Activated naive CD8-positive, alpha-beta T cell treated with anti-CD3 and anti-CD28 coated beads, Interleukin-2, amount 10 ng/mL, durations not matched to agents 7 days and 5 days (primary cell): ENCODE measurements at places on chromosomes 3 and 15. TPM values are rescaled to one million over a fixed set of nuclear protein-coding genes. Genes with fewer than 3 reads are reported as not detected.

DNA sequence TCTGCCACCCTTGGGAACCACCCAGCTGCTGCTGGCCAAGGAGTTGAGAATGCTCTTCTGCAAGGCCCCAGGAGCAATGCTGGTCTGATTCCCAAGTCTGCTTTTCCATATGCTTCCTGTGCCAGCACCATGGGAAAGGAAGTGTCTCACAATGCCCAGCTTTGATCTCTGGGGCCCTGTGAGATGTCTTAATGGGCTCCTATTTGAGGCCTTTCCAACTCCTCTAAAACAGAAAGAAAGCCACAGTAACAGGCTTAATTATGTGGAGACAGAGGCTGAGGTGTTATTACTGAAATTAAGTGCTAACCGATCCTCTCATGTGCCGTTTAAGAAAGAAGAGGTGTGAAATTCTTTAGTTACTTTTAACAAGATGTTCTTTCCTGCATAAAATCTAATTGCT is 4.5 kb downstream of the EOGT start:
- no peak for DNase-seq

XCR1 gene
- not detected for total RNA-seq

DNA sequence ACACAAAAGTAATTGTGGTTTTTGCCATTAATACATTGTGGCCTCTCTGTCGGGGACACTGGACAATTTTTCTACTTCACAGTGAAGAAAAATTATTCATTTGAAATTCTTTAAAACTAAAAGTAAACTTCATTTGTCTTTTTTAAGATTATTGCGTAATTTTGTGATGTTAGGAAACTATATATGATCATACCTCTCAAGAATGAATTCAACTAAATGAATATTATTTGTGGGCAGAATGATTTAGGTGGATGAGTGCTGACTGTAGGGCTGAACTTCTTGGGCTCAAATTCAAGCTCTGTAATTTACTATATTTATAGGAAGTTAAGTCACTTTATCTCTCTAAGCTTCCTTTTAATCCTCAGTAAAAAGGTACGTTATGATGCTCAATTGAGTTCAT is 441.2 kb downstream of the ROBO1 start:
- no peak for DNase-seq

LMAN1L gene
- 0.36 TPM for total RNA-seq

CCR9 gene
- 21.6 TPM for total RNA-seq

DNA sequence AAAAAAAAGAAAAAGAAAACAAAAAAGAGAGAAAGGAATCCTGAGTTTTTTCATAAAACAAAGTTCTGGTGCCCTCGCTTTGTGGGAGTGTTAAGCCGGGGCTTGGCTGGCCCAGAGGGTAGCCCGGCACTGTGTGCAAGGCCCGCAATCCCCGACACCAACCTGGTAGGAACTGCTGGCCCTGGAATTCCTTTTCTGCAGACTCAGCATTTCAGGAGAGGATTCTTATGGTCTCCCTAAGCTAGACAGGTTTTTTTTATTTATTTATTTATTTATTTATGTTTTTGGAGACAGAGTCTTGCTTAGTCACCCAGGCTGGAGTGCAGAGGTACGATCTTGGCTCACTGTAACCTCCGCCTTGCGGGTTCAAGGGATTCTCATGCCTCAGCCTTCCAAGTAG is 238.8 kb downstream of the PDCD6IP start:
- no peak for DNase-seq

ADGRG7 gene
- not detected for total RNA-seq

MST1 gene
- 11.0 TPM for total RNA-seq

DNA sequence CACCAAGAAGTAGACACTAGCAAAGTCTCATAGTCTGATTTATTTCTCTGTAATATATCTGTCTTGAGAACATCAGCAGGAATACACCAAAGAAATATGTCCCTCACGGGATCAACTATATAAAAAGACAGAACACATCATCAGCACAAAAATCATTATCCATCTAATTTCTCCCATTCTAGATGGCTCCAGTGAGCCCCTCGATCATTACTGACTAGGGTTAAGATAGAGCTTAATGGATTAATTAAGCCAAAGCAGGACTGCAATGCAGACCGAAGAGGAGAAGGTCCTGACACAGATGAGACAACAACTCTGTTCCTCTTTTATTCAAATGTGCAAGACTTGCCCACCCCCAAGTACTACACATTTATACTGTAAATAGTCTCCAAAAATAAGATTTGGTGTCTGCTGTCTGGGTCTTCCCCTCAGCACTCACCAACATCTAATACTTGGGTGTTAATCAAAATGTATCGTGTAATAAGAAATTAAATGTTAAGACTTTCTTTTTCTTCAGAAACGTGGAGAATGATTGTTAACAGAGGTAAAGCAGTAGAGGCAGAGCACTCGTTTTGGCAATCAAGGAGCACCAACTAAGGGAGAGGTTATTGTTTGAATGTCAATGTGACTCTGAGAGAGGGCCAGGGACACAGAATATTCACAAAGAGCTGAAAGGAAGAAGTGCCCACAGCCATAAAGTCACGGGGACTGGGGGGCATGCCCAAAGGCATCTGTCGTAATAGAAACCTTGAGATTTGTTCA is 133.6 kb downstream of the TIGIT start:
- DNase-seq: no peak

DNA sequence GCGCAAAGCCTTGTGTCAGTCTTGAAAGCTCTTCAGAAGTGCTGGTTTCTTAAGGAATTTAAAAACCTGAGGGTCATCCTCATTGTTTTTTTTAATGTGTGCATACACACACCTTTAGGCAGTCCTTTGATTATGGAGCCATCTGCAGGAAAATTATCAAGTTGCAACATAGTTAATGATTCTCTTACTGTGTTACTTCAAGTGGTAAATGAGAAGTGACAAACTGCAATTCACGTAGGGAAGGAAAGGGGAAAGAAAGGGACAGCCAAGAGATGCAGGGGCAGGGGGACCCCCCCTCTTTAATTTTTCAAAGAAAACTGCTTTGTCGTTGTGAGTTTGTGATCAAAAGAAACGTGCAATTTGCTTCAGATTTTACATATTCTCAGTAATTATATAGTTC is 162.4 kb upstream of the CGNL1 start:
- DNase-seq: no peak

GRCh38 chr3:65733459-65733858 is 305.3 kb downstream of the MAGI1 start:
- no peak for DNase-seq

GNB4 gene
- 7.1 TPM for total RNA-seq

GRCh38 chr15:57611938-57612337 is 20.2 kb downstream of the MYZAP start:
- DNase-seq: no peak

- DNase-seq: no peak
Observed at GRCh38 chr3:9324944-9325343, 37.9 kb upstream of the THUMPD3 start.

GRCh38 chr3:102443021-102443420 is 8.2 kb downstream of the ZPLD1 start:
- no peak for DNase-seq

DNA sequence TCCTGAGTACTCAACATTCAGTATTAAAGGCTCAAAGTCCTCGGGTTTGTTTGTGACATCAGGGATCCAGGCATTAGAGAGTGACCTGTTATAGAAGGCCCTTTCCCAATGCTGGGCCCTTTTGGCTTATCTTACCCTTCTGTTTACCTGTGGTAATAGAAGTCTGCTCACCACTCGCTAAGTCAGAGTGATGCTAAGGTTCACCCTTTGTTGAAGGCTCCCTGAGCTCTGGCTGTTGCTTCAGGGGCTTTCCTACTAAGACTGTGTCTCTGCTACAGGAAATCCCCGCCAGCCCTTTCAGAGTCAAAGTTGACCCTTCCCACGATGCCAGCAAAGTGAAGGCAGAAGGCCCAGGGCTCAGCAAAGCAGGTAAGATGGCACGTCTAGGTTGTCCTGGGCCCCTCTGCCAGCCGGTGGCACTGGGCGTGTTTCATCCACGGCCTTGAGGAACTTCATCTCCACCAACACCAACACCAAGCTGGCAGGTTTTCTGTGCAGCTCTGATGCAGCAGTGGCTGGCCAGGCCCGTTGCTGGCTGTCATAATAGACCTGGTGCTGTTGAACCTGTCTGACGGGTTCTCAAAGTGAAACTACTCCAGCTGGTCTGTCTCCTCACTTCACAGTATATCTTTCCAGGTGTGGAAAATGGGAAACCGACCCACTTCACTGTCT is 99.1 kb downstream of the DNASE1L3 start:
- no peak for DNase-seq

DNA sequence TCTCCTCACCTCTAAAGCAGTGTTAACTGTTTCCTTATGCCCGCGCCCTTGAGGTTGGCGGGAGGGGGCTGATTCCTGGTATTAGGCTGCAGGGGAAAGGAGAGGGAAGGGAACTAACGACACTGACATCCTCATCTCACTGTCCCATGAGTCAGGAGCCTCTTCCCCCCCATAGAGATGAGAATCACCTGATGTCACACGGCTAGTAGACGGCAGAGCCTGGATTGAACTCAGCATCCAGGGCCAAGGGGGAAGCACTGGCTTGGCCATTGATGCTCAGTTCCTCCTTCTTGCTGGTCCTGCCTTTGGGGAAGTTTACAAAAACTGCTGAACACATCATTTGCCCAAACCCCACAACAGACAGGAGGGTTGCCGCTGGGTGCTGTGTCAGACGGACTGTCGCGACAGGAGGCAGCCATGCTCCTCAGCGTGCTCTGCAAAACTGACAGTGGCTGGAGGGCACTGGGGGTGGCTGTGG is 38.5 kb downstream of the IDH2 start:
- DNase-seq: no peak

- DNase-seq: no peak
Observed at GRCh38 chr15:74243431-74243830, 7.3 kb downstream of the CCDC33 start.

DNA sequence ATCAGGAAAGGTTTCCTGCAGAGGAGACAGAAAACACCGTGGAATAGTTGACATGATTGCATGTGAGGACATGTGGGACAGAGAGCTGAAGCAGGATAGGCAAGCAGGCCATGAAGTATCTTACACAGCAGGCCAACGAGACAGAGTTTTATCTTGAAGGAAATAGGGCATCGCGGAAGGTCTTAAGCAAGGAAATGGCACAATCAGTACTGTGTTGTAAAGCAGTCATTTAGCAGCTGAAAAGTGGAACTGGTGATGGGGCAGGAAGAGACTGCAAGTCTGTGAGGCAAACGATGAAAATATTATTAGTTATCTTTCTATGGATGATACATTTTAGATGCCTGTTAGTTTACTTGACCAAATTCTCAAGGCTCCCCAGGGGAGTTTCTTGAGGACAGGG is 535.1 kb downstream of the SOX2 start:
- DNase-seq: no peak

FRMD4B gene
- 8.9 TPM for total RNA-seq

- DNase-seq: no peak
Observed at GRCh38 chr3:172135820-172136219, 96.4 kb downstream of the FNDC3B start.

DNA sequence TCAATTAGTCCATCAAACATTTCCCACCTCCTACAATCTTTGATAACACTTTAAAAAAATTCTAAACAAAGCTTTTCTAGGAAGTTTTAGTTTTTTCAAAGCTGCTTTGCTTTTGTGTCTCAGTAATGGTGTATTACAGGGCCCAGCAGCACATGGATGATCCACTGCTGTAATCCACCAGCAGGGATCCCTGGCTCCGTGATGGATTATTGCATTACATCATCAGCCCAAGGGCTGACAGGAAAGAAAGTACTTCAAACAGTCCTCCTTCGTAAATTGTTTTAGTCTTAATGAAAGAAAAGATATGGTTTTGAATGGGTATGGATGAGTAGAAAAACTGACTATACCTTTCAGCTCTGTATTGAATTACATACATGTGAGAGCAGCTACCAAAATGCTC is 688.9 kb upstream of the NAALADL2 start:
- DNase-seq: no peak

CCDC12 gene
- total RNA-seq: 58.6 TPM

SLITRK3 gene
- total RNA-seq: not detected

DNA sequence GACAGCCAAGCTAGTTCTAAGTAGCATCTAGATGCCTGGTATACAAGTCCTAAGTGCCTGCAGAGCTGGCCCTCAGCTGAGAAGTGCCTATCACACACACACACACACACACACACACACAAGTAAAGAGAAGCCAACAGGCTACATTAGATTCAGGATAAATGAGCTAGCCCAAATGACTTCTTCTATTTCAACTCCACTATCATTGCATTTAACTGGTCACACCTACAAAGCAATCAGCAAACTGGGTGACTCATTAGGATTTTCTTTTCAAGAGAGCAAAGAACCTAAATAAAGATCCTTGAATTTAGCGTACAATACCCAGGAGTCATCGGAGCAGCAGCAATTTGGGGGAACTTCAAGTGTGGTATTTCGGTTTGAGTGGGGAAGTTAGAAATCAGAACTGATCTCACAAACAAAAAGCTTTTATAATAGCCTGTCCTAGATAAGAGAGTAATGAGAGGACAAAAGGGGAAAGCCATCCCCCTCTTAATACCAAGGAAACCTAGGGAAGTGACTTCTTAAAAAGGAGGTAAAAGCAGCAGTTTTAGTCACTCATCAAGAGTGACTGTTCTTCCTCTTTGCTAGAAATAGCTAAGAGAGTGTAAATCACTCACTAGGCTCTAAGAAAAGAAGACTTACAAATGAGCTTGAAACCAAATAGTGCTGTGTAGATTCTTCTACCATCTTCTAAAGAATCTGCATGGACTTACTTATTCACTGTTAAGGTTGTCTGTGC is 112.7 kb downstream of the TNIK start:
- DNase-seq: no peak

ESYT3 gene
- total RNA-seq: 0.19 TPM
